ENCODE measurements at places on chromosomes 16 and 17.

DNA sequence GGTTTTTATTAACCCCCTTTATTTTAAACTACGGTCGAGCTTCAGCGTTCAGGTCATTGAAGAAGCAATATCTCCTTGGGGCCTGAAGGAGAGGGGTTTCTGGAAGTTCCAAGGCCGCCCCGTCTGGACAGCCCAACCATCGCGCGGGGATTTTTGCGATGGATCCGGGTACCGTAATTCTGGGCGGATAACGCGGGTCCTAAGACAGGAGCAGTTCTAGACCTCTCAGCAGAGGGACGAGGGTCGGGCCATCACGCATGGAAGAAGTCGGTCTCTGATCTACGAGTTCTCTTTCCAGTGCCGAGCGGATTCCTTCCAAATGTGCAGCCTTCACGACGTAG lies 3.6 kb downstream of the BORCS6 start:
- no peak for DNase-seq

DNA sequence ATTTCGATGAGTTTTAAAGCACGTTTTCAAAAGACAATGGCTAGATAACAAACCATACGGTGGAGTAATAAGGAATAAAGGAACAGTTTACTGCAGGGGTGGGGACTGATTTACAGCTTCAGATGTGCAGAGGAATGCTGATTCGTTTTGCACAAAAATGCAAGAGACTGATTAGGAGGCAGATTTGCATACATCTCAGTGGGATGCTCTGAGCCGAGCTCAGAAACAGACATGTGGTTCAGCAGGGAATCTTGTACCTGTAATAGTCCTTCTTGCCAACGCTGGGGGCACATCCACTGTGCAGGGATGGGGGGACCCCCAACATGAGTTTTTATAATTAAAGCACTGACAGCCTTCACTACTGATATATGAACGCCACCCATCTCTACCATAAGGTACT lies 308.0 kb downstream of the GRIN2A start:
- no peak for DNase-seq

DNA sequence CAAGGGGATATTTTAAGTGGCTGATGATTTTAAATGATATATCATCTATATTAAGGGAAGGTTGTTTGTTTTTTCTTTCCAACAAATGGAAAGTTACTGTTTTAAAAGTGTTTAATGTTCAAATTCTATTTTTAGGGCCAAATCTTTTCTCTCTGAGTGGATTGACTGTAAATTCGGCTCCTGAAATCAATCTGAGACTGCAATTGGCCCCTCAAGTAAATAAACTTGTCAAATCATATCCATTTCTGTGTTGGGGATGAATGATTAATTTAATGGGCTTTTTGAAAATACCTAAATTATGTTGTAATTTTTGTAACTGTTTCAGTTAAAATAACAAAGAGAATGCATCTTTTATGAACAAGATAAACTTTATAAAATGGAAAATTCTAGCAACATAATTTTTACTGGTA lies 2.6 kb downstream of the HS3ST3A1 start:
- no peak for DNase-seq

GRCh38 chr17:36546418-36547093 lies 1.8 kb downstream of the GGNBP2 start:
- no peak for DNase-seq

- DNase-seq, result no peak
Observed at GRCh38 chr17:62030264-62030663, 34.8 kb downstream of the MED13 start.

DNA sequence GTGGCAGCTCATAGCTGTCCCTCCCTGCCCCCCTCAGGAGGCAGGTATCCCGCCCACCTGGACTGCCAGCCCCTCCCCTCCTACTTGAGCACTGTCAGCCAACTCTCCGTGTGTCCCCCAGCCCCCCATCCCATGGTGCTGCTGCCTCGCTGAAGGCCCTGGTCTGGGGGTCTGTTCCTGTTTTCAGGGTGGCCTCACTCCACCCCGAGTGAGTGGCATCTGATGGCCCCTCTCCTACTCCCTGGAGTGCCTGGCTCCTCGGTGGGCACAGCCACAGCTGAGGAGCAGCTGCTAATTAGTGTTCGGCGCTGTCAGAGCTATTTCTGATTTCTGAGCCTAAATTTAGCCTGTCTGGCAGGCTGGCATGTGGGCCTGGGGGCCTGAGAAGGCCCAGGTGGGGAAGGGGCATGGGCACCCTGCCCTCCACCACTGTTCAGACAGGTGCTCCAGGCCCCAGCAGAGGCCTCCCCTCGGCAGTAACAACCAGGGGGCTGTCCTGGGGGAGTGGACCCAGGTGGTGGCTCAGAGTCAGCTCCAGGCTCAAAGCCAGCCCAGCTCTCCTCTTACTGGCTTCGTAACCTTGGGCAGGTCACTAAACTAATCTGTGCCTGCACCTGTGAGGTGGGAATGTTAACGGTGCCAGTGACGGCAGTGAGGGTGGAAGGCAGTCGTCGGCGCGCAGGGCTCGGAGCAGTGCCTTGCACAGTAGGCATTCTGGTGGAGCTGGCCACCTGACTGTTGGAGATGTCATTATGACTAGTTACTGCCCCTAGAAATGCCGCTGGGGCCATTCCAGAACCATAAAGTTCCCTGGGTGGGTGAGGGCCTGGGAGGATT lies 6.5 kb downstream of the FMNL1 start:
- no peak for DNase-seq

DNA sequence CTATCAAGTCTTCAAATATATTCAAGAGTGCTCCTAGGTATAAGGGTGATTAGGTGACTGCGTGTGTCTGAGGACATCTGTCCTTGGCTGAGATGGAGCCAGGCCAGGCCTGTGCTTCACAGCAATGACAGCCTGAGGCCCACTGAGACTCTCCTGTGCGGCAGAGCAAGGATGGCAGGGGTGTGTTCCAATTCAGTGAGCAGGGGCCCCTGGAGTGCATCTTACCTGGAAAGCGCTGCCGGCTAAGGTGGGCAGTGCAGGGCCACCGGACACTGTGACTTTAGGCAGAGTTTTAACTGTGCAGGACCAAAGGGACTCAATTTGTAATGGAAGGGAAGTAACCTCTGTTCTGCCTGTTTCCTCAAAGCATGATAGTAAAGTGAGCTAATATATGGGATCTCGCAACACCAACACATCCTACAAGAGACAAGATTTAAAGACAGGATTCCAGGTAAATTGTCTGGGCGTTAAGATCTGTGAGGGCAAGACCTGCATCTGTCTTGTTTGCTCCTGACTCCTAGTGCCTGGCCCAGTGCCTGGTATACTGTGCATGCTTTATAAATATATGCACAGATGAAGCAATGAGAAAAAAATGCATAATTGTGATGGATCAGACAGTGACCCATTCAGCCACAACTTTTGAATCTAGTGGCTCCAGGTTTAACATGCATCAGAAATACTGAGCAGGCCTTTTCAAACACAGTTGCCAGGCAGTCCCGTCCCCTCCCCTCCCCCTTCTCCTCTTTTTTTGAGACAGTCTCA lies 86.7 kb downstream of the MRC2 start:
- no peak for DNase-seq

DNA sequence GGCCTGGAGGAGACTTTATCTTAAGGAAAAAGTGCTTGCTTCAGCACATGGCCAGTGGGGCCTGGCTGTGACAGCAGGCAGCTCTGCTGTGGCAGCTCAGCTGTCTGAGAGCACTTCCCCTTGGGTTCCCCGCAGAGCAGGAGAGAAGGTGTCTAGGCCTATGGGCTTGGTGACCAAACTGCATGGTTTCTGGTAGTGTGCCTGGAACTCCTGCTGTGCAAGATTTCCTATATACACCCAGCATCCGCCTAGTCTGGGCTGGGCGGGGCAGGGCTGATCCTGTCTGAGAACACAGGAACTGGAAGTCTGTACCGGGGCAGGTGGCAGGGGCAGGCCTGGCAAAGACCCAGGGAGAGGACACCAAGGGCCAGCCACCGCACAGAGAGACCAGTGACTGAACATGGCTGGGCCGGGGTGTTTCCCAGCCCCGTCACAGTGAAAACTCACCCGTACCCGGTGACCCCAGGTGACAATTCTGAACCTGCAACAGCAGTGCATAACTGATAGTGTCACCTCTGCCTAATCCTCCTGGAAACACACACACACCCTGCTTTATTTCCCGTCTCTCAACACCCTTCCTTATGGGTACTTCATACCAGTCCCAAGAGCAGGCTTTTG lies 39.3 kb downstream of the CHD9 start:
- DNase-seq, result no peak

DNA sequence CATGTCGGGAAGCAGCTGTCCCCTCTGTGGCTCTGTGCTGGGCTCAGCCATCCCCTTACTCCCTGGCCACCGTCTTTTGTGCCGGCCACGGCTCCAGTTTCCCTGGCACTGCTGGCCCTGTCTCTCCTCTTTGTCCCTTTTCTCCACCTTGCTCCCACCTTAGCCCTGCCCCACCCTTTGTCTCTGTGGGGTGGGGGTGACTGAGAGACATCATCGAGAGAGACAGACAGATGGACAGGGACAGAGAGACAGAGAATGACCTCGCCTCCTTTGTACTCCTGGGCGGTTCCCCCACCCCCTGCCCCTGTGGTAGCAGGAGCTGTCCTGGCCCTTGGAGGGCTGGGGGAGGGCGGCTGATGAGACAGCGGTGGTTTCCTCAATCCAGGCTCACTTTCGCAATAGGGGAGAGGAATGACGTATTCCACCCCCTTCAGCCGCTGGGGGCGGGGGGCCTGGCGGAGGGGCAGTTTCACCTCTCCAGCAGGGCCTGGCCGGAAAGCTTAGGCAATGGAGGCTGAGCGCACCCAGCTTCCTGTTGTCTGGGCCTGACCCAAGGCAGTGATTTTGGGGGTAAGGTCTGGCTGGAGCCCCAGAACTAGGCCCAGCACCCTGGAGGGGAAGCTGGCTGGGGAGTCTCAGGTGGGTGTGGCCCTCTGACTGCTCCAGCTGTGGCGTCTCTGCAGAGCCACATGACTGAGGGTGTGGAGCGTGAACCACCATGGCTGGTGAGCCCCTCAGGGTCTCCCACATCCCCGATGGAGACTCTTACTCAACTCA lies 7.3 kb downstream of the FMNL1 start:
- peak; percentile 85 for DNase-seq

- DNase-seq, result no peak
Observed at GRCh38 chr16:64162613-64163375, 959.1 kb downstream of the CDH11 start.

- no peak for DNase-seq
Observed at GRCh38 chr17:28466001-28466400, 7.4 kb upstream of the SLC13A2 start.

GRCh38 chr17:37359682-37360188 lies 16.1 kb upstream of the C17orf78 start:
- no peak for DNase-seq

DNA sequence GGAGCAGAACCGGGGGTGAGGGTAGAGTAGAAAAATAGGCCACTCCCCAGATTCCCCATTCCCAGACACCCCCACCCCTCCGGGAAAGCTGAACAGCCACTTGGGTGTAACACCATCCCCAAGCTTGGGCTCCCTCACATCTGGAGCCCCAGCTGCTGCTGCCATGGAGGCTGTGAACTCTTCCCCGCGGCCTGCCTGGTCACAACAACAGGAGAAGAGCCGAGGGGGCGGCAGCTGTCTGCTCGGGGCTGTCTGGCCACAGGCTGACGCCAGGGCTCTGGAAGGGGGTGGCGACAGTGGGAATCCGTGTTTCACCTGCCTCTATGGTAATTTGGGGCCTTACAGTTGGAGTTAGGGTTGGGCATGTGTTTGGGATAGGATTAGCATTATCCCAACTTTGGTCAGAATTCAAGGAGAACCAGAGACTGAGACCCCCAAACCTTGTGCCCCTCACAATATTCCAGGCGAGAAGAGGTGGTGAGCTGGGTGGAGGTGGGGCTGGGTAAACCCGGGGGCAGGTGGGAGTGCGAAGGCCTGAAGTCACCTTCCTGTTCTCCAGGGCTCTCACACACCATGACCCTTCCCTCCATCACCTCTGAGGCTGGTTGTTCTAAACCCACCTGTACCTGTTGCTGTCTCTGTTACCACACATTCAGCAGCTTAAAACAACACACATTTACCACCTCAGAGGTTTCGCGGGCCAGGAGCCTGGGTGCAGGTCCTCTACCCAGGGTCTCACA lies 29.7 kb upstream of the NXPH3 start:
- DNase-seq, result no peak

- no peak for DNase-seq
Observed at GRCh38 chr16:2469399-2470233, 1.5 kb upstream of the NTN3 start.

GRCh38 chr17:80474231-80474960 lies 2.0 kb downstream of the NPTX1 start:
- no peak for DNase-seq

GRCh38 chr16:13808102-13808501 lies 111.9 kb upstream of the ERCC4 start:
- DNase-seq, result no peak

GRCh38 chr16:73047536-73048291 lies at the start of gene ZFHX3:
ZFHX3 (minus strand) TSS chr16:73048128; CDS start chr16:72960145, 87,983 bp downstream.
- DNase-seq, result no peak

DNA sequence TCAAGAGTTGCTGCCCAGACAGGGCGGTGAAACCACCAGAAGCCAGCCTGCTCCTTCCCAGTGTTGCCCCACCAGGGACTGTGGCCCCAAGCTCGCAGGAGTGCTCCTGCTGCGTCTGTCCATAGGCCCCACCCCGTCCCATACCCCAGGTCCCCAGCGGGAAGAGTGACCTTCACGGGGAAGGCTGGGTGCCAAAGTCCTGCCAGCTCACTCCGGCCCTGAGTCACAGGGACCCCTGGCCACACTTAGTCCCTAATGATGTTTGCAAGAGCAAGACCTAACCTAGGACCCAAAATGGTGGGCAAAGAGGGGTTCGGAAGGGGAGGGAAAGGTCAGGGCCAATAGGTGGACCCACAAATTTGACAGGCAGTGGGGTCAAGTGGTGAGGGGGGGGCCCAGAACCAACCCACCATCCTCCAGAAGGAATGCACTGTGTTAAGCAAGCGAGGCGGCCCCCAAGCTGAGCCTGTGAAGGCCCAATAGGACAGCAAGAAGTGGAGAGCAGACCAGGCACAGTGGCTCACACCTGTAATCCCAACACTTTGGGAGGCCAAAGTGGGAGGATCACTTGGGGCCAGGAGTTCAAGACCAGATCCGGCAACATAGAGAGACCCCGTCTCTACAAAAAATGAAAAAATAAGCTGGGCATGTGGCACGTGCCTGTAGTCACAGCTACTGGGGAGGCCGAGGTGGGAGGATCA lies 3.3 kb downstream of the DOK4 start:
- no peak for DNase-seq

DNA sequence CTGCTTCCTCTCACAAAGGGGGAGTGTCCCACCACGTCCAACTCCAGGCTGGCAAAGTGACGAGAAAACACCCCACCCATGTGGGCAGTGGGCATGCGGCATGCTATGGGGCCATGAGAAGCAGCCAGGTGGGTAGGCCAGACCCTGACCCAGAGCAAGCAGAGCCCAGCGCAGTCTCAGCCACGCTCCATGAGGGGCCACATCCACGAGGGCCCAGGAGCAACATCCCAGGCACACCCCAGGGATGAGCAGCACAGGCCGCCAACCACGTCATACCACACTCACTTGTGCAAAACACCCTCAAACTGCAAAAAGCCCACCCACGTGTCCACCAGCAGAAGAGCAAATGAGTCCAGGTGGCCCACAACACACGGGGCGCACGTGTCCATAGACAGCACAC lies 117.0 kb downstream of the ZNF778 start:
- DNase-seq, result no peak

All from stimulated activated CD4-positive, alpha-beta T cell treated with anti-CD3 and anti-CD28 coated beads, TNF-alpha, amount 100 ng/mL, for 48 hours (primary cell).